ENCODE measurements at places on chromosomes 16 and 17. TPM values are rescaled to one million over a fixed set of nuclear protein-coding genes. Genes with fewer than 3 reads are reported as not detected.
A peak's percentile ranks its signal among the peaks of the same experiment; 100 is the strongest.

- DNase-seq = no peak
Observed at GRCh38 chr17:63533433-63534077, 10.4 kb downstream of the KCNH6 start.

- DNase-seq = peak; percentile 26
Observed at GRCh38 chr17:35313875-35314409, 59.5 kb downstream of the SLFN11 start.

- no peak for DNase-seq
Observed at GRCh38 chr16:77322757-77323156, 112.1 kb downstream of the ADAMTS18 start.

DNA sequence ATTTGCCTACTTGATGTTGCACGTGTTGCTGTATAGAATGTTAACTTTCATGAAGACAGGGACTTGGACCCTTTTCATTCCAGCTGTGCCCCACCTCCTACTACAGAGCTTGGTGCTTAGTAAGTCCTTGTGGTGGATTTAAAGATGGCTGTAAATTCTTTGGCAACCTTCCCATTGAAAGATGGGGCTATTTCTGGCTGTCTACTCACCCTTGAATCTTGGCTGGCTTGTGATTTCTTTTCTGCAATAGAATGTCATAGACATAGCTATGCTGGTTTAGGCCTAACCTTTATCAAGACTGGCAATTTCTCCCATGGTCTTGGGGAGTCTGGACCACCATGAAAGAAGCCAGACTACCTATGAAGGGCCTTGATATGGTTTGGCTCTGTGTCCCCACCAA lies 59.0 kb downstream of the ACSM2A start:
- DNase-seq = no peak

PTX4 gene
- total RNA-seq = not detected
